ENCODE measurements at places on chromosomes 1 and 21.

GRCh38 chr21:30943243-30943642 lies 61.9 kb upstream of the KRTAP11-1 start:
- DNase-seq, result no peak

DNA sequence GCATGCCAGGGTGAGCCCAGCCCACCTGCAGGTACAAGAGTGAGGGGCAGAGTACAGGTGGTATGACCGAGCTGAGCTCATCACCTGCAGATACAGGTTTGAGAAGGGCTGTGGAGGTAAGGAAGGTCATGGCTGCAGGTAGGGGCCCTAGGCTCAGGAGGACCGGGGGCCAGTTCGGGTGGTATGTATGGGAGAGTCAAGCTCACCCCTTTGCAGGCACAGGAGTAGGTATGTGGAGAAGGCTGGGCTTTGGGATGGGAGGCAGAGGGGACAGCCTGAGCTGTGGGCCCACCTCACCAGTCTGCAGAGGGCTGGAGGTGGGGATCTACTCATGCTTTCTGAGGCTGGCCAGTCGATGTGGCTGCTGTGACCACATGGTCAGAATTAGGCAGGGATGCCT lies 17.2 kb downstream of the PODN start:
- DNase-seq, result no peak

DNA sequence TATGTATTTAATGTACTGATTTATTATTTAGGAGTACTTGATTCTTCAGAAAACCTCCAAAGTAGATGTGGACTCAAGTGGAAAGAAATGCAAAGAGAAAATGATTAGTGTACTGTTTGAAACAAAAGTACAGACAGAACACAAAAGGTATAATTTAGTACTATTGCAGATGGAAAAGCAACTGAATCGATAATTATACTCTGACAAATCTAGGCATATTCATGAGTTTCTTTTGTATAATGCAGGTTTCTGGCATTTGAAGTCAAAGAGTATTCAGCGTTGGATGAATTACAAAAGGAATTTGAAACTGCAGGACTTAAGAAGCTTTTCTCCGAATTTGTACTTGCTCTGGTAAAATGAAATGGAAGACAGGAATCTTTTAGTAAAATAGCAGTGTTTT lies 12.5 kb downstream of the RWDD3 start:
- DNase-seq, result no peak

DNA sequence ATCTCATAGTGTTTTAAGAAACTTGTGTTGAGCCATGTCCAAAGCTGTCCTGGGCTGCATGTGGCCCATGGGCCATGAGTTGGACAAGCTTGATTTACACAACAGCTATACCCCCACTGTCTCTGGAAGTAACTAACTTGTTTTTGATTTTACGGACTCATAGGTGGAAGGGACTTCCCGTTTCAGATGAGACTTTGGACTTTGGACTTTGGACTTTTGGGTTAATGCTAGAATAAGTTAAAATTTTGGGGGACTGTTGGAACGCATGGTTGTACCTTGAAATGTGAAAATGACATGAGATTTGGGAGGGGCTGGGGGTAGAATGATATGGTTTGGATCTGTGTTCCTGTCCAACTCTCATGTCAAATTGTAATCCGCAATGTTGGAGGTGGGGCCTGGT lies 52.6 kb upstream of the ZSWIM5 start:
- DNase-seq, result no peak

- no peak for DNase-seq
Observed at GRCh38 chr21:42775891-42776290, 103.4 kb downstream of the WDR4 start.

DNA sequence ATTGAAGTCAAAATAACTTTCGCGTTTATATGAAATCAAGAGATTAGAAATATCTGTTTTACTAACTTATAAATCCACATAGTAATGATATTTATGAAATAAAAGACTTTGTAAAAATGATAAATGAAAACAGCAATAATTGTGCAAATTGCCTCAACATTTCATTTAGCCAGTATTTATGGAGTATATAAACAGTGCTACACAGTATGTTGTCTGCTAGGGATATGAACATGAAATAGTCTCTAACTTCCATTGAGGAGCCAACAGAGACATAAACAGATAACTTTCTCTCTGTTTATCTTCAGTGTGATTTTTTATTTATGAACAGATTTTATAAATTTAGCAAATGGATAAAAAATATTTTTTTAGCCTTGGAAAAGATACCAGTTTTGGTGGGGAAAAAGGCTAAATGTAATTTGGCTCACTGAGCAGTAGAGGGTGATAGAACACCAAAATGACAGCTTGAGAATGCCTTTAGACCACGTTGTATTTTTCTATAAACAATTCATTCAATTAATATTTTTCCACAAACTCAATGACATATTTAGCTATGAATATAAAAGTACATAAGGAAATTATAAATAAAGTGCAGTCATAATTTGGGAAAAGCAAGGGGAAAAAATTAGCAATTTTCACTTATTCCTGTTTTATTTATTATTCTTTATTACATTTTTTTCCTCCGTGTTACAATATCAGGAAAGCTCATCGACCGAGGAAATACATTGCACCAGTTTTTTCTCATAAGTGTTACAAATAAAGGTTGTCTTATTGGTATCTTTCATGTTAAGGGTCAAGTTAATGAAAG lies 47.5 kb upstream of the EEIG2 start:
- DNase-seq, result no peak

DNA sequence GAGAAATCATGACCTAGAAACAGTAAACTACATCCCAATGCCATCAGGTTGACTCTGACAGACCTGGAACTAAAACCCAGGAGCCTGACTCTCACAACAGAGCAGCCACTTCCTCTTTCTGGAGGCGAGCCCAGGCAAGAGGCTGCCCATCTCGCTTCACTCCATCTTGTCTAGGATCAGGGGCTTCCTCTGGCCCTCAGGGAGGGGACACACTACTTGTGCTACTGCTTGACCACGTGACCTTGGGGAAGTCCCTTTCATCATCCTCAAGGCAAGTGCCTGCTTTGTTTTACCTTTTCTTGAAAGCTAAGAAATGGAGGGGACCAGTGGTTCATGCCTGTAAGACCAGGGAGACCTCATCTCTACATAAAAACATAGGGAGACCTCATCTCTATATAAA lies 2.6 kb upstream of the TENT5B start:
- no peak for DNase-seq

DNA sequence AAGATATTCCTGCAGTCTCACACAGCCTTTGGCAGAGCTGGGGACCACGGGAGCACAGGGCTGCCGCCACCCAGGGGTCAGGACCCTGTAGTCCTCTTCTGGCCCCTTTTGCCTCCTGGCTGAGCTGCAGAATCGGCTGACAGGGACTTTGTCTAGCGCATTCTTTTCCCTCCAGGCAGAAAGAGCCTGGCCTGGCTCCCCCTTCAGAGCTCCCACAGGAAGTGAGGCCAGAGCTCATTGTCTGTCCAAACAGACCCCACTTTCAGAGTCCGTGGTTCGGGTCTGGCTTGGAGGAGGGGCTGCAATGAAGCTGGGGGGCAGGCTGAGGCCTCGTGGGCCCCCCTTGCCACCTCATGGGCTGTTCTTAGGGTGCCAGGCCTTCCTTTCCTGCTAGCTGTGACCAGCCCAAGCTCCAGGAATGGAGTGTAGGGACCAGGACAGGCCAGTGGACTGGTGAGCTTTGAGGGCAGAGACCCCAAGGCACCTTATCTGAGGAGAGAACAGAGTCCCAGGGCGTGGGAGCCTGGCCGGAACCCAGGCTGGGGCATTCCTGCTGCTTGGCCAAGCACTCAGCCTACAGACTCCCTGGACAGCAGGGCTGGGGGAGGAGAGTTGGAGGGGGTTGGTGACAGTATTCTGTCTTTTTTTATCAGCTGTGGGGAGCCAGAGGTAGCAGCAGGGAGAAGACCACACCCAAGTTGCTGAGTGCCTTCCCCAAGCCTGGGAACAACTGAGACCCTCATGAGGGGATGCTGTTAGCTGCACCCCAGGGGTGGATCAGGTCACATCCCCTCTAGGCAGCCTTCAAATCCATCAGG lies 4.7 kb downstream of the CELSR2 start:
- DNase-seq, result no peak

DNA sequence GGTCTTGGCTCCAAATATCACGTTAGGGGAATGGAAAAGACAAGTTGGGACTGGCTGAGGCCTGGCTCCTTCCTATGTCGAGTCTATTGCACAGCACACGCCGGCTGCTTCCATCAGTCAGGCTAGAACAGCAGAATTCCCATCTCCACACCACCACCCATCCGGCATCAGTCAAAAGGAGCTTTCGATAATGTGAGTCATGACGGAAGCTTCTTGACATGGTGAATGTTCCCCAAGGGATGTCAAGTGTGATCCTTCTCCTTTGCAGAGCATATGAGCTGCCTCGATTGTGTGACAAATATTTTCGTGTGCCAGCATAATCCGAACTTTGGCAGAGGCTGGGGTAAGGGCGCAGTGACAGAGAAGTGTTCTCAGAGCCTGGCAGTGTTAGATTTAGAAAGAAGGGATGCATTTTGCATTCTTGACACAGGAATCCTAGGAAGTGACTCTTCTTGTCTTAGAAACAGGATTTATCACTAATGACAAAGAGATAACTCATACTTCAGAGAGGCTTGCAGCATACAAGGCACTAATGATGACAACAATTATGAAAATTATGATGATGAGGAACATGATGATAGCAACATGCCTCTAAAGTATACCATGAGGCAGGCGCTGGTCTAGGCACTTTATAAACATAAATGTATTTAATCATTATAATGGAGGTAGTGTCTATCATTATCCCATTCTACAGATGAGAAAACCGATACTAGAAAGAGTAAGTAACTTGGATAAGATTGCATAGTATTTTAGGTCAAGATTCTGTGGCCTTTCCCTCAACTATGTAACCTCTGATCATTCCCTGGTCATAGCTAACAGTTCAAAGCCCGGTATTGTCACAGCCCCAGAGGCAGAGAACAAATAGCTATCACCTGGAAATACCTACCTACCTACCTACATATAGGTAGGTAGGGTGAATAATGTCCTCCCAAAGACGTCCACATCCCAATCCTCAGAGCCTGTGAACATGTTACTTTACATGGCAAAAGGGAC lies 135.0 kb downstream of the KCNJ6 start:
- no peak for DNase-seq

GRCh38 chr21:25496825-25497482 lies 110.3 kb downstream of the MRPL39 start:
- peak; percentile 12 for DNase-seq

GRCh38 chr1:63320022-63320721 lies 2.2 kb upstream of the FOXD3 start:
- no peak for DNase-seq

DNA sequence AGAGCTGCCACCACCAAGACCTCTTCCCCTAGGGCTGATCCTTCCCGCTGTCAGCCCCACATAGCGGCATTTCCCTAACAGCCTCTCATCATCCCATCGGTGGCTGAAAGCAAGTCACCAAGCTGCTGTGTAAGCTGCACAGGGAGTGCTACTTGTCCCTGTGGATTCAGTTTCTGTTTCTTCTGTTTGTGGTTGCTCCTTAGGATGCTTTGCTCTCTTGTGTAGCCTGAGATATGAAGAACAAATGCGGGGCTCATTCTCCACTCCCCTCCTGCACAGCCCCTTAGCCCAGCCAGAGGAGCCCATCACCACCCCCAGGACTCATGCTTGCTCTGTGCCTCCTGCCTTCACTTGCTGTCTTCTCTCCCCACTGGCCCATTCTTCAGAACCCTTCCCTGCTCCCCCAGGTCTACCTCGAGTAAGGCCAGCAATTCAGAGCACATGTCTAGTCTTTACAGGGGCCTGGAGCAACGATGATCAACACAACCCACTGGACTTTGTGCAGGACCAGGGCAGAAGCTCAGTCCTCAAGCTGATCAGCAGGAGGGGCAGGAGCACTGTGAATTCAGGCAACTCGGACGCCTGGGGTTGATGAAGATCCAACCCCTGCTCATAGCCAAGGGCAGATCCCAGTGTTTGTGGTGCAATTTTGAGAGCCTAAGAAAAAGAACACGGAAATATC lies 82.6 kb upstream of the GALNT2 start:
- no peak for DNase-seq

GRCh38 chr21:33132054-33132453 lies 62.1 kb downstream of the OLIG1 start:
- no peak for DNase-seq

DNA sequence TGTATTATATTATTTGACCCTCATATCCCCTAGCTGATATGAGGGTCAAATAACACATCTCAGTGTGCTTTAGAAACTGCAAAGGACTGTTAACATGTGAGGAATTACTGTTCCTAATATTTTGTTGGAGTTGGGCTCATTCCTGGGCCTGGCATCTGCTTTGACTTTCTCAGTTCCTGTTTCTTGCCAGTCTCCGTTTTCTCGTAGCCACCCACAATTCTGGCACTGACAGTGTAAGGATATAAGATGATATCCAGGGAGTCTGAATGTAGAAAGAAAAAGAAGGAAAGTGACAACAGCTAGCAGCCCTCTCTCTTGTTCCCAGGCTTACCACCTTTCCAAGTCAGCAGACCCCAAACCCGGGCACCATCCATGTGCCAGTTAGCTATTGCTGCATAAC lies 54.4 kb upstream of the SCMH1 start:
- DNase-seq, result no peak

DNA sequence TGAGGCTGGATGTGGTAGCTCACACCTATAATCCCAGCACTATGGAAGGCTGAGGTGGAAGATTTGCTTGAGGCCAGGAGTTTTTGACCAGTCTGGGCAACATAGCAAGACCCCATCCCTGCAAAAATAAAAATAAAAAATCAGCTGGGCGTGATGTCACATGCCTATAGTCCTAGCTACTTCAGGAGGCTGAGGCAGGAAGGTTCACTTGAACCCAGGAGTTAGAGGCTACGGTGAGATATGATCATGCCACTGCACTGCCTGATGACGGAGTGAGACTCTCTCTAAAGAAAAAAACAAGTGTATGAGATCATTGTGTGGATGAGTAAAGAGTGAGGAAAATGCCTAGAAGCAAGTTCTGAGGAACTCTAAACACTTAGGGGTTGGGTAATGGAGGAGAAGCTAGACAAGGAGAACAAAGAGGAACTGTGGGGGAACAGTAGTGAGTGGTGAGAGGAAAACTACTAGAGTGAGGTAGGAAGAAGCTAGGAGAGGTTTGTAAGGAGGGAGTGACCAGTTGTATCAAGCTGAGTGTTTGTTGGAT lies 17.0 kb downstream of the CLIC4 start:
- no peak for DNase-seq

GRCh38 chr1:218694085-218694484 lies 348.9 kb downstream of the TGFB2 start:
- no peak for DNase-seq
